Fibroblast of skin of abdomen (primary cell): ENCODE measurements at places on chromosomes 11 and 22.

DNA sequence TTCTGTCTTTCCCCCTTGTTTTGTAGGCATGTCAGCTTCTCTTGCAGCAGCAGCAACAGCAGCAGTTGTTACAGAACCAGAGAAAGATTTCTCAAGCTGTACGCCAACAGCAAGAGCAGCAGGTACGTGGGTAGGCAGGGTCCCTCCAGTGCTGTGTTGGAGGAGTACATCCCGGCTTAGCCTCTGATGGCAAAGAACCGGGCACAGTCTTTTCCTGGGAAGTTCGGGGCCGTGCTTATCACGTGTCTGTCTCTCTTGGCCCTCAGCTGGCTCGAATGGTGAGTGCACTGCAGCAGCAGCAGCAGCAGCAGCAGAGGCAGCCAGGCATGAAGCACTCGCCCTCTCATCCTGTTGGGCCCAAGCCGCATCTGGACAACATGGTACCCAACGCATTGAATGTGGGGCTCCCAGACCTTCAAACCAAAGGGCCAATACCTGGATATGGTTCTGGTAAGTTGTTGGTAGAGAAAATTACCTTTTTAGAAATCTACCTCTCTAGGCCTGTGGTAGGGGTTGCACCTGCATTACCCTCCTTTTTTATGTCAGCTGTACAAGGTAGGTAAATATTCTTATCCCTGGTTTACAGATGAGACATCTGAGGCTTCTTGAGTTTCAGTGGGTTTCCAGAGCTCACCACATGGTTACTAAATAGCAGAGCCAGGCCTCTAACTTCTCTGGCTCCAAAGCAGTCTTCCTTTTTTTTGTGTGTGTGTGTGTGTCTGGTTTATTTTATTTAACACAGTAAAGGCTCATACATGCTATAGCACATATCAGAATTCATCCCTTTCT is 45.2 kb upstream of the ADSL start:
- DNase-seq = no peak

GRCh38 chr11:111309215-111309915 is 11.0 kb downstream of the POU2AF3 start:
- no peak for DNase-seq

GRCh38 chr11:22151649-22152197 is 41.2 kb upstream of the ANO5 start:
- no peak for DNase-seq

GRCh38 chr11:78023426-78023825 is 350 bp upstream of the KCTD14 start:
- no peak for DNase-seq

DNA sequence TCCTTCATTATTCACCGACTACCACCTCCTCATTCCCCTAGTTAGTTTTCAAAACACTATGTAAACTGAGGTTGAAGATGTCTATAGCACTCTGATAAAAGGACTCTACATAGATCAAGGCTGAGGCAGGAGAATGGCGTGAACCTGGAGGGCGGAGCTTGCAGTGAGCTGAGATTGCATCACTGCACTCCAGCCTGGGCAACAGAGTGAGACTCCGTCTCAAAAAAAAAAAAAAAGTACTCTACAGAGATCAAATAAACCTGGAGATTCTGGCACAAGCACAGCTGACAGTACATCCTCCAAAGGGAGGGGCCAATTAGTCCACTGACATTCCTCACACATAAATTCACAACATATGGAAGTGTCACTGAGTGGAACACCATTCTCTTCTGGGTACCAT is 31.0 kb downstream of the TSG101 start:
- peak; percentile 12 for DNase-seq

DNA sequence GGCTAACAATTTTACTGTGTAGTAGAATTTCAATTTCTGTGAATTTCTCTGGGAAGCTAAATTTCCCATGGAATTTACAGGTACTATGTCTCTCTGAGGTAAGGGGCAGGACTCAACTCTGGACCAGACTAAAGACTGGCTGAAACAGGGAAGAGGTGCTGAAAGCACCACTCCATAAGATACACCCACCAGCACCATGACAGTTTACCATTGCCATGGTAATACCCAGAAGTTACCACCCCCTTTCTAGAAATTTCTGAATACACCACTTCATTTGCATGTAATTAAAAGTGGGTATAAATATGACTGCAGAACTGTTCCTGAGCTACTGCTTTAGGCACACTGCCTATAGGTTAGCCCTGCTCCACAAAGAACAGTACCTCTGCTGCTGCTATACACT is 274.1 kb downstream of the TTC28 start:
- DNase-seq = no peak

DNA sequence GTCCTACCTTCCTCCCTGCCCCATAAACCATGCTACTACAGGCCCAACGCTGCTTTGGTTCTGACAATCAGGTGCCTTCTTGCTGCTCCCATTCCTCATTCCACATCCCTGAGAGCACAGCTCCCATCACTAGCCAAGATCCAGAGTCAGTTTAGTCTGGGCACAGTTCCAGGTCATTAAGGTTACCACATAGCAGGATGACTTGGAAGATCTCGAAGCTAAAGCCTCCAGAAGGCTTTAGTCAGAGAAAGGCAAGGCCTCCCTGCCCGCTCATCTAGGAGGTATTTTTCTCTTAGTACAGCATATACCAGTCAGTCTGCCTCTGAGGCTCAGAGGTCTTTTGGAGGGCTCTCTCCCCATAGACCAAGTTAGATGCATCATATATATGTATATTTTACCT is 30.3 kb downstream of the TRIM66 start:
- DNase-seq = peak; percentile 98

DNA sequence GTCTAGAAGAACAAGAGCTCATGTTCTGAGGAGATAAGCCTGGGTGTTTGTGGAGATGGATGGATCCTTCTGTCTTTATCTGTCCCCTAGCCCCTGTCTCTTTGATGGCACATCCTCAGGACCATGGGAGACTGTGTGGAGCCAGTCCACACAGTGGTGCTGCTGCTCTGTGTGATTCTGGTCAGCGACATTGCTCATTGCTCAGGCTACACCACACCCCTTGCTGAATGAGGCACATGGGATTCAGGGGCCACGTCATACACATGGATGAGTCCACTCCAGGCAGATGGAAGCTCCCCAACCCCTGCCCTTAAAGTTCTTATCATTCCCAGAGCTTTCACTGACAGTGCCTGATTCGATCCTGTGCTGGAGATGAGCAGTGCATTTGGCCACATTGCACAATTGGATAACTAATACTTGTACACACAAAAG is 222.2 kb downstream of the NAV2 start:
- DNase-seq = peak; percentile 81

DNA sequence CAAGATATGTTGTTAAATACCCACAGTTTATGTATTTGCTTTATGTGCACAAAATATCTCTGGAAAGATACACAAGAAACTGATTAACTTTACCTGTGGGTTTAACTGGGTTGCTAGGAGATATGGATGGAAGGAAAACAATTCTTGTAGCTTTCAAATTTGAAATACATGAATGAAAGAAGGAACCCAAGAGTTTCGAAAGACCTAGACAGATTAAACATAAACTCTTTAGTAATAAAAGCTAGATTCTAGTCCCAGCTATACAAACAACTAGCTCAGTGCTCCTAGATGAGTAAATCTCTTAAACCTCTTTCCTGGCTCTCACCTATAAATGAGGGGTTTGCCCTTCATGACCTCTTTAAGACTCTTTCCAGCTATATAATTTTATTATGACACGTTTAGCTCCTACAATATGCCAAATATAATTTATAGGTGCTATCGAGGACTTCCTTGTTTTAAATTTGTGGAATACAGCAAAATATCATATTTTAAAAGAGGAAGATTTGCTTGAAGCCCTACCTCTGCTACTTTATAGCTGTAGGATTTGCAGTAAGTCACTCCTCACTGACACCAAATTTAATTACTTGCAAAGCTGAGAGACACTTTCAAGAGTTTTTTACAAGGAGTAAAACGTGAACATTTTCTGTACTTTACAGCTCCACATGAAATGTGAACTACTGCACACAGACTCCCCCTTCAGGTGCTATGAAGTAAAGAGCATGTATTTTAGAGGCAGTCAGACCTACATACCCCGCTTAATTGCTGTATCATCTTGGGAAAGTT is 50.7 kb downstream of the RRAS2 start:
- DNase-seq = peak; percentile 54

GRCh38 chr11:50298182-50298988 is 265.7 kb downstream of the OR4C45 start:
- DNase-seq = no peak

GRCh38 chr11:69058511-69059270 is 10.0 kb downstream of the TPCN2 start:
- no peak for DNase-seq

DNA sequence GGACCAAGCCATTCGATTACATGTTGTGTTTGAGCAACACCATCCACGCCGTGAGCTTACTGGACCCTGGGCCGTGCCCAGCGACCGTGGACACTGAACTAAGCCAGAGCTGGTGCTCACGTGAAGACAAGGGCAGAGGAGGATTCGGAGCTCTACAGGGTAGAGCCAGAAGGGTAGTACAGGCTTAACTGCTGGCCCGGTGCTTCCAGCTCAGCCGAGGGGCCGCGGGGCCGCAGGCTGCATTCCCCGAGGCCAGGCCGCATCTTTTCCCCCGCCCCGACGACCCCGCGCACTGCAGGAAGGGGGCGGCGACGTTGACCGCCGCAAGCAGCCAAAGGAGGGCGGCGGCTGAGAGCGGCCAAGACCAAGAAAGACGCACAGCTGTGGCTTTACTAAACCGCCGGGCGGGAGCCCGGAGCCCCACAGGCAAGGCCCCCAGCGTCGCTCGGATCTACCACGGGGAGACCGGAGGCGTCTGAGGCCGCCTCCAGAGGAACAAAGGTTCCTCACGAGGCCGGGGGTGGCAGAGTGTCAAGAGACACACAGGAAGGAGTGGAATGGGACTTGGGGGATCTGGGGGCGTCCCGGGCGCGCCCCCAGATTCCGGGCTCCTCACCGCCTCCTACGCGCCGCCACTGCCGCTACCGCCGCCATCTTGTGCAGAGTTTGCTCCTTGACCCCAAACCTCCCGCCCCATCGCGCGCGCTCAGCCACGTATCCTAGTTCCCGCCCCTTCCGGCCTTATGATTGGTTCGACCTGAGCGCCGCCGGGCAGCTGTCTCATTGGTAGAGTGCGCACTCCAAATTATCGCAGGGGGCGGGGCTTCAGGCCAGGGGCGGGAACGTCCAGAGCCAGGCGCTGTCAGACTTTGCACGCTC is at the start of gene GANAB:
TSS of gene GANAB (minus strand) at position 668 of the 879 bp plus-strand sequence. CDS start at position 654, 14 bp downstream.
- DNase-seq = peak; percentile 97

DNA sequence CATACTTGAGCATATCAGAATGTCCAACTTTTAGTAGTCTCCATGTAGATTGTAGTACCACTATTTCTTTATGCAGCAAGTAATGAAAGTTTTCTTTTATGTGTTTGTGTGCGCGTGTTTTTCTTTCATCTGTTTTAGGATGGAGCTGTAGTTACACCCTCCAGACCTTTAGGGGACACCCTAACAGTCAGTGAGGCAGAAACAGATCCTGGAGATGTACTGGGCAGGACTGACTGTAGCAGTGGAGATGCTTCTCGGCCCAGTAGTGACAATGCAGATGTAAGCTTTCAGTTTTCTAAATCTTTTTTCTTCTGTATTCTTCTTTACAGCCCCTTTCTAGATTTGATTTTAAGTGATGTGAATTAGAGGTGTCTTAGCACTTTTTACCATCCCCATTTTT is 79.9 kb upstream of the GRIK4 start:
- DNase-seq = peak; percentile 64

DNA sequence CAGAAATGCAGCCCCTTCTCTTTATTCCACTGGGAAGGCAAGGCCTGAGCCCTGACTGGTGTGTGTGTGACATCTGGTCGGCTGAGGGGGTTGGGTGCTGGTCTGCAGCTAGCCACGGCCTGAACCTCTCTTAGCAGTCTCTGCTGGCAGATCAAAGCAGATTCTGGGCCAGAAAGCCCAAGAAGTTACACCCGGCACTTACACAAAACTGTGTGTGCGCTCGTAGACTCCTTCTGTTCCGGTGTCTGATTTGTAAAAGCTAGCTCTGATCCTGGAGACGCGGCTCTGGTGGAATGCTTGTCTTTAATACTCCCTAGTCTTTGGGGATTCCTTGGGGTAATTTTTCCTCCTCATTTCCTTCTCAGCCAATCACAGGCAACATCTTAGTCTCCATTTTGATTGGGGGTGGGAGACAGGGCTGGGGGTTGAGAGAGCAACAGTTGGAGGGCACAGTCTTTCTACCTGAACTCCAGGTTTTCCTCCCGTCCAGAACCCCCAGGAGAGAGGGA is 5.5 kb downstream of the PKNOX2 start:
- DNase-seq = no peak

DNA sequence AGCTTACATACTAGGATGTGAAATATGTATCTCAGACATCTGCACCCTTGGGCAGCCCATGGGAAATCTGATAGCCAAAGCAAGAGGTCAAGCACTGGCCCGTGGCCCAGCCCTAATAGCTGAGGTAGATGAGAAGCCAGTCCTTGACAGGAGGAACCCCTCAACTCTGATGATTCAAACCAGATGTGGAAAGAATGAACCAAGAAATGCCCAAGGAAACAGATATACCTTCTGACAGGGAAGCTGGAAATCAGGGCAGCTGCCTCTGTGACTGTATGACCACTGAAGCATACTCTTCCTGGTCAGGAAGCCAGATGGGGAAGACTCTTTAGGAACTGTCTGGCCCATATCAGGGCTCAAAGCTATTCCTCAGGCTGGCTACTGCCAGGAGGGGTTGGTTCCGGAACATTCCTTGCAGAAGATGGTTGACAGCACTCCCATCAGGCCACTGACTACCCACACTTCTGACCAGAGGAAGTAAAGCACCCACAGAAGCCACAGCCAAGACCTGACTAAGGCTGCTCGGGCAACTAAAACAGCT is 124.2 kb downstream of the SWAP70 start:
- DNase-seq = peak; percentile 81

GRCh38 chr11:72575533-72576242 is 98.5 kb downstream of the PDE2A start:
- DNase-seq = no peak

- DNase-seq = no peak
Observed at GRCh38 chr11:45042560-45042959, 91.9 kb upstream of the TP53I11 start.

DNA sequence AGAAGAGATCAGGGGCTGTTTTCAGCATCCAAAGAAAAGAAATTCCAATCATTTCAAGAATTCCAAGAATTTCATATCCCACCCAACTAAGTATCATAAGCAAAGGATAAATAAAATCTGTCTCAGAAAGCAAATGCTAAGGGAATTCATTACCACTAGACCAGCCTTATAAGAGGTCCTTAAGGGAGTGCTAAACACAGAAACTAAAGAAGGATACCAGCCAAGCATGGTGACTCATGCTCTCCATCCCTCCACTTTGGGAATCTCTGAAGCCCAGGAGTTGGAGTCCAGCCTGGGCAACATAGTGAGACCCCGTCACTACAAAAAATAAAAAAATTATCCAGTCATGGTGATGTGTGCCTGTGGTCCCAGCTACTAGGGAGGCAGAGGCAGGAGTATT is 17.8 kb downstream of the FADD start:
- DNase-seq = no peak

DNA sequence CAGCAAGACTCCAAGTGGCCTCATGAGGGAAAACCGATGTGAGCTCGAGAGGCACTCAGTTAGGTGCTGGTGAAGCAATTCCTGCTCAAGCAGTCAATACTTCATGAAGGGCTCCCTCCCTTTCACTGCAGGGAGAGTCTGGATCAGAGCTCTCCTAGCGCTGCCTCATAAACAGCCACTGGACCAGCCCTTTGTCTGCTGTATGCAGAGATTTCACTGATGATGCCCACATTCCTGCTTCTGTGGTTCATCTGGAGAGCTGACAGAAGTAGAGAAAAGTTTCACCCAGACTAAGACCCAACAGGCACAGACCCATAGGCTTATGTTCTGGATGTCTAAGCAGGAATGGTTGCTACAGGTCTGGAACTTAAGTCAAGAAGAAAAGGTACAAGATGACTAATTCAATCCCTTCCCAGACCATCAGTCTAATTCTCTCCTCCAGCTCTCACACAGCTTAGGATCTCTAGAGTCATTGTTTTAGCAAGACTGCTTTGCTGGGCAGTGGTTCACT is 4.0 kb downstream of the UCP2 start:
- DNase-seq = no peak
